ENCODE measurements at places on chromosomes 6 and 20. TPM values are rescaled to one million over a fixed set of nuclear protein-coding genes. Genes with fewer than 3 reads are reported as not detected.

DNA sequence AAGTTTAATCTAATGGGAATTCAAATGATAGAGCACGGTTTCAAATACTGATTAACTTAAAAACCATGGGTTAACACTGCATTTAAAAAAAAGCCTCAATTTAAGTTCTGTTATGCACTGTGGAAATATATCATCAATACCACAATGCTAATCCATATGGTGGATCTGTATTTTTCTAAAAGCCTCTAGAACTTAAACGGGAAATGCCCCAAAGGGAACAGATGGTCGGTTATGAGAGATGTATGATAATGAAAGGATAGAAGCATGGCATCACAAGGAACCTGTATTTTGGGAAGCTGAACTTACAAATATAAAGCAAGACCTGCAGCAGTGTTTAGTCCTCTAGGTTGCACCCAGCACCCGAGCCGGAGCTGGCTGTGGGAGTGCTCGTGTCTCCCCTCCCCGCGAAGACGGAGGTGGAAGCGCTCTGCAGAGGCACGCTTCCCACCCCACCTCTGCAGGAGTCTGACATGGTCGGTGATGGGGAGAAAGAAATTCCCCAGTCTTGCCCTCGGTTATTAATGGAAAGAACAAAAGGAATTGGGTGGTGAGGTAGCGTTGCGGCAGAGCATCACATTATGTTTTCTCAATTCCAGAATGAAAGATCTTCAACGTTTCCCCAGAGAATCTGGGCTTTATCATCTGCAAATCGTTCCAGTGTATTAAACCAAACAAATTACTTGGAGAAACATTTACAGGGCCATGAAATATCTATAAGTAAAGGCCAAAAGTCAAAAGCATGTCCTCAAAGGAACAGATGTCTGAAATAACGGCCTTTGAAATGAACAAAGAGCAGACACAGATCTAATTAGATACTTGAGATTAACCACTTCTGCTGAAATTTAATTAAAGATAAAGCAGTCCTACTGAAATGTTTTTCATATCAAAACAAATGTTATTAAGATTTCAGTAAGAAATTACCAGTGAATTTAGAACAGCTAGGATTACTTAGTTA lies 103.1 kb upstream of the POPDC3 start:
- no peak overlapping the region for H3K27ac ChIP-seq
- no peaks in the 10 kb centered on the region for H3K4me1 ChIP-seq
- peaks cover 74% of the 10 kb centered on the region for H3K36me3 ChIP-seq

Gene GRM1
- 0.09 TPM for total RNA-seq

DNA sequence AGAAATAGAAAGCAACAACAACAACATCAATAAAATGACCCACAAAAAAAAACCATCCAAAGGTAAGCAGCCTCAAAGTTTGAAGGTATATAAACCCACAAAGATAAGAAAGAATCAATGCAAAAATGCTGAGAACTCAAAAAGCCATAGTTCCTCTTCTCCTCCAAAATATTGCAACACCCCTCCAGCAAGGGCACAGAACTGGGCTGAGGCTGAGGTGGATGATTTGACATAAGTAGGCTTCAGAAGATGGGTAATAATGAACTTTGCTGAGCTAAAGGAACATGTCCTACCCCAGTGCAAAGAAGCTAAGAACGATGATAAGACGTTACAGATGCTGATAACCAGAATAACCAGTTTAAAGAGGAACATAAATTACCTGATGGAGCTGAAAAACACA lies 188.8 kb upstream of the BTBD3 start:
- no peak overlapping the region for H3K4me3 ChIP-seq
- no peaks in the 10 kb centered on the region for H3K27me3 ChIP-seq
- no peaks in the 10 kb centered on the region for H3K36me3 ChIP-seq
- DNase-seq = no peak

GRCh38 chr6:84836366-84836765 lies 72.0 kb upstream of the TBX18 start:
- H3K36me3 ChIP-seq = no peaks in the 10 kb centered on the region
- no peak for DNase-seq
- H3K27me3 ChIP-seq = no peaks in the 10 kb centered on the region
- no peak overlapping the region for H3K4me3 ChIP-seq
- H3K4me1 ChIP-seq = no peaks in the 10 kb centered on the region

DNA sequence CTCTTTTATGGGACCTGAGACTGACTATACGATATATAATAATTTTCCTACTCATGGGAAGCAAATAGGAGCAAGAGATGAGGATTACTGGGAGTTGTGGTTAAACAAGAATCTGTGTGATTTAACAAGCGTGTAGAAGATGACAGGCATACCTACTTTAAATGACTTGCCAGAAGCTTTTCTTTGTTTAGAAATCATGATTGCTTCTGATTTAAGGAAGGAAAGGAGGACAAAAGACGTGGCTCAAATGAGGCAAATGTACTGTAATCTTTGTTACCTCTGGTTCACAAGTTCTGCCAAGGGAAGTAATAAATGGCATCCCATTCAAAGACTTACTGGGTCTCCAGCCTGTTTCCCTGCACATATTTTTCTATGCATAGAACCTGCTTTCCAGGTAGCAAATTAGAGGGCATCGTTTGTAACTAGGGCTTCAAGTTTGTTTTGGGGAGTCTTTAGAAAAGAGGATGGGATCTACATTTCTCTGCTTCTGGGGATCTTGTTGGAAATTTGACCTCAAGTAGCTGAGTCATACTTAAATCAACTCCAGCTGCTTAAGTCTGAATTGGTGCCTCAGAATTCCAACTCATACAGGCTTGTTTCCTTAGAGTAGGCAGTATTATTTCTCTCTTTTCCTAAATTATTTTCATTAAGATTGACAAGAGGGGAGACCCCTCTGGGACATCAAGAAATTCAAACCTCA lies 2.9 kb upstream of the TRMT11 start:
- H3K4me1 ChIP-seq = peaks cover 9% of the 10 kb centered on the region
- no peaks in the 10 kb centered on the region for H3K27me3 ChIP-seq
- H3K27ac ChIP-seq = no peak overlapping the region
- no peak for DNase-seq
- H3K36me3 ChIP-seq = peaks cover 6% of the 10 kb centered on the region
- H3K4me3 ChIP-seq = no peak overlapping the region

DNA sequence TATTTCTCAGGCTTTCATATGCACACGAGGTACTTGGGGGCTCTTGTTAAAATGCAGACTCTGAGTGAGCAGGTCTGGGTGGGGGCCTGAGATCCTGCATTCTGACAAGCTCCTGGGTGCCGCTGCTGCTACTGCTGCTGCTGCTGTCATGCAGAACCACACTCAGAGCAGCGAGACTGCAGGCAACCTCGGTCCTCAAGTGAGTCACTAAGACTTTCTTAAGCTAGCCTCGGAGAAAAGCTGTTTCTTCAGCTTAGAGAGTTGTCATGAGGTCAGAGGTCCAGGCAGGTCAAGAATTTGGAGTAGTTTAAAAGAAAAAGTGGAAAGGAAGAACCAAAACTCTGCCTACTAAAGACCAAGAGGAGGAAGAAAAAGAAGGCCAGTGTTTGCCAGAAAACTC lies 92.9 kb downstream of the SPTLC3 start:
- no peaks in the 10 kb centered on the region for H3K27me3 ChIP-seq
- DNase-seq = no peak
- H3K4me3 ChIP-seq = no peak overlapping the region
- no peaks in the 10 kb centered on the region for H3K4me1 ChIP-seq
- no peak overlapping the region for H3K27ac ChIP-seq

GRCh38 chr20:610130-611046 lies at the start of gene TCF15:
TSS of gene TCF15 (minus strand) at chr20:610309. CDS start at chr20:610237, 72 bp downstream.
- H3K4me3 ChIP-seq = peak within 1 kb of the TSS; percentile 19
- DNase-seq = peak; percentile 55
- H3K4me1 ChIP-seq = no peaks in the 10 kb centered on the region
- peaks cover 48% of the 10 kb centered on the region for H3K27me3 ChIP-seq

DNA sequence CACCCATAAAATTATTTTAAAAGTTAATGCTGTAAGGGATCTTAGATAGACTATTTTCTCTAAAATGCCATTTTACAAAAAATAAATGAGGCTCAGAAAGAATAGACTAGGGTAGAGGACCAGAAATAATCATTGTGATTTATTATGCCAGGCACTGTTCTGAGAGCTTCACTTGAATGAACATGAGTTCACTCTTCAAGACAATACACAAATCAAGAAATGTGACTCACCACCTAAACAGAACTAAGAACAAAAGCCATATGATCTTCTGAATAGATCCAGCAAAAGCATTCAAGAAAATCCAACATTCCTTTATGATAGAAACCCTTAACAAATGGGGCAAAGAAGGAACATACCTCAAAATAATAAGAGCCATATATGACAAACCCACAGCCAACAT lies 582.0 kb downstream of the PKHD1 start:
- H3K4me3 ChIP-seq = no peak overlapping the region
- no peaks in the 10 kb centered on the region for H3K4me1 ChIP-seq
- H3K36me3 ChIP-seq = no peaks in the 10 kb centered on the region
- no peak overlapping the region for H3K27ac ChIP-seq
- H3K27me3 ChIP-seq = no peaks in the 10 kb centered on the region
- no peak for DNase-seq

Gene SS18L1
- 12.6 TPM for total RNA-seq

Gene SLC22A2
- not detected for total RNA-seq

DNA sequence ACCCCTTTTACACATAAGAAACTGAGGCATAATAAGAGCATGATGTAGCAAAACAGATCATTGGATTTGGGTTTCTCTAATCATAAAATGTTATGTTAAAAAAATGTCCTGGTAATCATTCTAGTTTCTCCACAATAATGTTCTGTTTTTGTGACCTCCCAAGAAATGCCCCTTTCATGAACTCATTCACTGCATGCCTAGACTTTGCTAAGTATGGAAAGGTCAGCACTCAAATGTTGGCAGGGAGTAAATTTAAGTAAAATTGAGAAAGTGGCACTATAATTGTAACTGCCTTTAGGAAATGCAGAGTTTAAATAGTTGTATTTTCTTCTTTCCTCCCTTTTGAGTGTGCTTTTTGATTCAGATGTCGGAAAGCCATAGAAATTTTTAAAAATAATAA lies 48.5 kb upstream of the ID4 start:
- no peak for DNase-seq
- H3K27ac ChIP-seq = no peak overlapping the region
- H3K27me3 ChIP-seq = no peaks in the 10 kb centered on the region
- H3K4me3 ChIP-seq = no peak overlapping the region

GRCh38 chr20:51602131-51602530 lies 59.6 kb upstream of the NFATC2 start:
- H3K27me3 ChIP-seq = no peaks in the 10 kb centered on the region
- H3K27ac ChIP-seq = no peak overlapping the region
- no peak overlapping the region for H3K4me3 ChIP-seq

DNA sequence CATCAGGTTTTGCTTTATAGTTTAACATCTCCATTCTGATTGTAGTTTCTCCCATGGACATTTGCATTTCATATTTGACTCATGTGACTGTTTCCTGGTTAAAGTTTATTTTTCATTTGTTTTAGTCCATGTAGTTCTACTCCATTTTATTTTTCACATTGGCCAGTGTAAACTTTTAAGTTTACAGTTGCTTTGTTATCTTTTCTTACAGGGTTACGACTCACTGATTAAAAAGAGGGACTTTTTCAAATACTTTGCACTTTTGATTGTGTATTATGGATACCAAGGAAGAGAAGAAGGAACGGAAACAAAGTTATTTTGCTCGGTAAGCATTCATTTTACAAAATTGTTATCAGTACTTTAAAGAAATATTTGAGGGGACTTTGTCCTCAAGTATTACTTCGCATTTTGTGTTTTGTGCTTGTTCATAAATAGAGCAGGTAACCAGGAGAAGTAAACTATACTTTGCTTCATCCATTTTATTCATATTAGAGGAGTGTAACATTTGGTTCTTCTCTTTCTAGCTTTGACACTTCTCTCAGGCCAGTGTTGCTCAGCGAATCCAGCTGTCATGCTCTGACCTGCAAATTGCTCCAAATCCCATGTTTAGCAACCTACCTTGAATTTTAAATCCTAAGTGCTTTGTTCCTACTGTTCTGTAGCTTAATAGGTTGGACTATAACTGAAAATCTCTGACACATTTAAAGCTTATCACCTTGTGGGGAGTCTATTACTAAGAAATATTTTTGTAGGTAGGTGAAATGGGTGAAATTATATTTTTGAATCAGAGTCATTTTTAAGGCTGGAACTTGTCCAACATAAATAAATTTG lies 24.5 kb downstream of the NCOA7 start:
- H3K4me3 ChIP-seq = peak overlapping the region; percentile 2
- H3K27me3 ChIP-seq = no peaks in the 10 kb centered on the region
- no peaks in the 10 kb centered on the region for H3K36me3 ChIP-seq
- peak overlapping the region; percentile 56 for H3K27ac ChIP-seq
- no peak for DNase-seq
- H3K4me1 ChIP-seq = peaks cover 53% of the 10 kb centered on the region

Gene RIPPLY2
- total RNA-seq = not detected

- no peak overlapping the region for H3K27ac ChIP-seq
- no peaks in the 10 kb centered on the region for H3K27me3 ChIP-seq
- H3K4me3 ChIP-seq = no peak overlapping the region
- H3K36me3 ChIP-seq = no peaks in the 10 kb centered on the region
Observed at GRCh38 chr6:147999001-147999540, 343.6 kb upstream of the SASH1 start.

DNA sequence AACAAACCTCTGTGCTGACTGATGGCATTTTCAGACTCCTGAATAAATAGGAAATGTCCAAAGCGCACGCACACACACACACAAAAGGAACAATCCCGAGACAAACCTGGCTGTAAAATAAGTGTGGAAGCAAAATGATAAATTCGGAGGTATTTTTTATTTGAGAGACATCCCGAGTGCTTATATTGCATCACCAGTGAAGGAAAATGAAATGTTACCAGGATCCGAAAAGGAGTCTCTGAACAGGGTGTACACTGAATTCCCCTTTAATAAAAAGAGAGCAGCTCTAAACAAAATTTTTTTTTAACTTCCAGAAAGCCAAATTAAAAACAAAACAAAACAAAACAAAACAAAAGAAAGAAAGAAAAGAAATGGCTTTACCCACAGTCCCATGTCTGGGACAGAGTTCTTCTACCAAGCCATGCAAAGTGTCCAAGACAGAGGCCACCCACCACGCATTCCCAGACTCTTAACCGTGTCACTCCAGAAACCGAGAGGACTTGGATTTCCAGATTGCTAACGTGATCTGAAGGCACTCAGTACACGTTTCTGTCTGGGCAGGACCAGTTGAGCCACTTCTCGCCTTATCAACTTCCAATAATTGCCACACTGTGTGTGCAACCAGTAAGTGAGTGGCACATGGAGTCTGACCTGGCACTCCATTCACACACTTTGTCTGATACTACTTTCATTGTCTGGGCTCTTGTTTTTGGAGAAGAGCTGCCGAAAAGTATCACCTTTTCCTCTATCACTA lies 817 bp downstream of the ME1 start:
- H3K4me1 ChIP-seq = no peaks in the 10 kb centered on the region
- peak overlapping the region; percentile 61 for H3K4me3 ChIP-seq
- peak overlapping the region; percentile 83 for H3K27ac ChIP-seq
- no peaks in the 10 kb centered on the region for H3K36me3 ChIP-seq

GRCh38 chr6:140490081-140490480 lies 1115.6 kb upstream of the CITED2 start:
- H3K27ac ChIP-seq = no peak overlapping the region
- no peaks in the 10 kb centered on the region for H3K4me1 ChIP-seq
- no peak overlapping the region for H3K4me3 ChIP-seq
- H3K27me3 ChIP-seq = no peaks in the 10 kb centered on the region
- H3K36me3 ChIP-seq = no peaks in the 10 kb centered on the region

- DNase-seq = no peak
- no peaks in the 10 kb centered on the region for H3K36me3 ChIP-seq
- no peaks in the 10 kb centered on the region for H3K4me1 ChIP-seq
- no peak overlapping the region for H3K27ac ChIP-seq
- no peaks in the 10 kb centered on the region for H3K27me3 ChIP-seq
Observed at GRCh38 chr6:1267790-1268762, 43.8 kb upstream of the FOXQ1 start.

Gene CALHM6
- 3.6 TPM for total RNA-seq

Gene CCDC167
- total RNA-seq = 12.9 TPM

All from upper lobe of right lung (tissue), 1 donor.